ENCODE measurements at places on chromosomes 12 and 14.
A peak's percentile ranks its signal among the peaks of the same experiment; 100 is the strongest.

DNA sequence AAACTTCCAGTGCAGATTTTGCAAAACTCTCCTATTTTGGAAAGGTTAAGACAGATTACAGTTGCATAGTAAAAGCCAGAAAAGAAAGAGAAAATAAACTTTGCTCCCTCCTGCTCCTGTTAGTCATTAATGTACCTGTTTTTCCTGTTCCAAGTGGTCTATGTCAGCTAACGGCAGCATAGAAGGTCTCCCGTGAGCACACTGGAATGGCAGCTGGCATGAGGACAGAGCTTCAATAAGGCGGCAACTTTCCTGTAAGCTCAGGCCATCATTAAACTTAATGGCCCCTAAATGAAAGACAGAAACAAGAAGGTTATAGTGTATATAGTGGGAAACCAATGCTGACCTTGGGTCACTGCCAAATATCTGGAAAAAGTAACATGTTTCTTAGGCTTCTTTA, 16.0 kb downstream of the EIF2B2 start:
- no peak for DNase-seq

DNA sequence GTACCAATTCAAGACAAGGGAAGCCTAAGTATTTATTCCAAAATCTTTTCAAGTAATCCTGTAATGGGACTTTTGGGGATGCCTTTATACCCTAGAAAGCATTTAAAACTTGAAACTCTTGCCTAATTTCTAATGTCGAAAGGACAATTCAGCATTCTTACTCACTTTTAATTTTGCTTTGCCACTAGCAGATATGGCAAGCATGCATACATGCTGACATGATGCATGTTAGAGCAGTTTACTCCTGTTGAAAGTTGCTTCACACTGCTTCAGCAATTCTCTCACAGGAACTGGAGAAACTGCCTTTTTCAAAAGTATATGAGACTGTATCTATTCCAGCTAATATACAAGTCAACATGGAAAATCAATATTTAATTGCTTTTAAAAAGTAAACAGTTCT, 79.9 kb downstream of the TAOK3 start:
- no peak for DNase-seq

DNA sequence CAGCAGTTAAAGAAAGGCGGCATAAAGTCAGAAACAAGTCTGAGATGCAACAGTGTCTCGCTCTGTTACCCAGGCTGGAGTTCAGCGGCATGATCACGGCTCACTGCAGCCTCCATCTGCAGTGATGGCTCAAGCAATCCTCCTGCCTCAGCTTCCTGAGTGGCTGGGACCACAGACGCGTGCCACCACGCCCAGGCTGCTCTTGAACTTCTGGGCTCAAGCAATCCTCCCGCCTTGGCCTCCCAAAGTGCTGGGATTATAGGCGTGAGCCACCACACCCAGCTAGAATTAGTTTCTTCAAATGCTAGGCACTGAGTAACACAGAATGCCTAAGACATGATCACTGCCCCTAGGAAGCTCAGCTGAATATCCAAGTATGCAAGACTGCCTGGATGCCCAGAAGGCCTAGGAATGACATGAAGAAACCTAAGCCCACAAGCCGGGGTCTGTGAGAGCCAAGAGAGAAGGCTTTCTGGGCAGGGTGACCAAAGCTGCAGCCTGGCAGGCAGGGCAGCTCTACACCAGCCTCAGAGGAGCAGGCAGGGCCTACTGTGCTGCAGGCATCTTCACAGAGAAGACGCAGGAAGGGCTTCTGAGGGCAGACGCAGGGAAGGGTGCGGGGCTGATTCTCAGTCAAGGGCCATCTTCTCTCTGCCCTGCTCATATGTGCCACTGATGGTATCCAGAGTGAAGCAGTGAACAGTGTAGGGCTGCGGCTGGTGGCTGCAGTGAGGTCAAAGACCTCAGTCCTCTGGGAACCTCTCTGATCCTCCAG, 4.3 kb upstream of the PPP2R5C start:
- no peak for DNase-seq

- no peak for DNase-seq
These were observed 10.4 kb downstream of the B4GALNT3 start for GRCh38 chr12:470133-470532.

- DNase-seq: no peak
These were observed 156.0 kb downstream of the ADCK1 start for GRCh38 chr14:77955816-77956484.

DNA sequence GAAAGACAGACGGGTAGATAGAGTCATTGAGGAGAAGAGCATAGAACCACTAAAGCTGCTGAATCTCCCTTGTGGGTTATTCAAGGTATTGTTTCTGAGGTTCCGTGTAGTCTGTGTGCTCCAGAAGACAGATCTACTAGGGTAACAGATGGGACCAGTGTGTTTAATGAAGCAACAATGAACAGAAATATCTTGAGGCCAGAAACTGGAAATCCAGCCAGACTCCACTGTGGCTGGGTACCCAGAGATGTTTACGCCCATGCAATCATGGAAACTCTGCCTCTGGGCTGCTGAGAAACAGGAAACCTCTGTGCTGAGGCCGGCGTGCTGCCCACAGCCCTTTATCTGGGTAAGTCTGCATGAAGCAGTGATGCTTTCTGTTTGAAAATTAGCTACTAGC, 8.3 kb downstream of the PROX2 start:
- peak; percentile 72 for DNase-seq

GRCh38 chr12:68480526-68480925, 130.2 kb upstream of the RAP1B start:
- DNase-seq: no peak

DNA sequence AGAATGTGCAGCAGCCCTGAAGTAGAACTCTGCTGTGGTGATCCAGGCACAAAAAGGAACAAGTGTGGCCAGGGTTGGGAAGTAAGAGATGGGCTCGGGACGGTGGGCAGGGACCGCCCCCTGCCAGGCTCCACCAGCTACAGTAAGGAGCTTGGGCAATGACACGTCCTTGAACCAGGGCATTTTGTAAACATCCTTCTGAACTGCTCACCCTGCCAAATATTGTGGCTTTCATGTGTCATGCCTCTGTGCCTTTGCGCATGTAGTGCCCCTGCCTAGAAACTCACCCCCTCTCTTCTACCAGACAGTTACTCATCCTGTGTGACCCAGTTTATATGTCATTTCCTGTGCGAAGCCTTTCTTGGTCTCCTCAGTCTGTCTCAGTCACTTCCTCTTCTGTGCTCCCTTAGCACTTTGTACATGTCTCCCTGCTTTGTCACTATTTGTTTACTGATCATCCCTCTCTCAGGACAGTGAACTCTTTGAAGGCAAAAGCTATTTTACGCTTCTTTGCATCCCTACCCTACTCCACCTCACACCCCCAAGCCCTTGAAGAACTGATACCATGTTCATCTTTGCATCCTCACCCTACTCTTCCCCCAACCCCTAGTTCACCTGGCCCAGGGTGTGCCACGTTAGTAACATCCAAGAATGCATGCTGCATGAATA, 108.9 kb upstream of the PLEKHG7 start:
- DNase-seq: peak; percentile 79

DNA sequence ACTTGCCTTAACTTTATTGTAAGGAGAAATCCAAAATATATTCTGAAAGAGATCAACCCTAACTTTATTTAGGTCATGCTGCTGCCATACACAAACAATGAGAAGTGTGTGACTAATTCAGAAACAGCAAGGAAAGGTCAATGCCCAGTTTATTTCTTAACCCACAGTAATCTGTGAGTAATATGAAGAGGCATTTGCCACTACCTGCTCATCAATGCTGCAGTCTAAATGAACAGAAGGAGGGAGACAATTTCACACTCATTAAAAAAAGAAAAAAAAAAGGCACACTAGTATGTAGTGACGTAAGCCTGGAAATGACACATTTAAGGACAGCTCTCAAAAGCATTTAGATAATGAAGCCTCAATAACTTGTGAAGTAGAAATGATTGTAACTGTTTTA, 90.5 kb upstream of the FOXN3 start:
- no peak for DNase-seq

DNA sequence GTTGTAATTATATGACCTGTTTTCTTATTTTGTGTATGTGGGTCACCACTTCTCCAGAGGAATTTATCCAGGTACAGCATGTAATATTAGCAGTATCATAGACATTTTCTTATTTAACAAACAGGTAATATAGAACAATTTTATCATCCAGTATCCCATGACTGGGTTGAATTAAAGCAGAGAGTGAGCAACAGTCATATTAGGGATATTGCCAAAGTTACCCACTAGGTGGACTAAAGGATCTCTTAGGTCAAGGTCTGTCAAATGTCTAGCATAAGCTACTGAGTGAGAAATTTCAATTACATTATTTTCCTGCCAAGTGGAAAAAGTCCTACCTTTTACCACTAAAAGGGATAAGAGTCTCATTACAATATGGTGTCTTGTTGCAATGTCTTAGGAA, 62.1 kb upstream of the TRIM9 start:
- DNase-seq: no peak

DNA sequence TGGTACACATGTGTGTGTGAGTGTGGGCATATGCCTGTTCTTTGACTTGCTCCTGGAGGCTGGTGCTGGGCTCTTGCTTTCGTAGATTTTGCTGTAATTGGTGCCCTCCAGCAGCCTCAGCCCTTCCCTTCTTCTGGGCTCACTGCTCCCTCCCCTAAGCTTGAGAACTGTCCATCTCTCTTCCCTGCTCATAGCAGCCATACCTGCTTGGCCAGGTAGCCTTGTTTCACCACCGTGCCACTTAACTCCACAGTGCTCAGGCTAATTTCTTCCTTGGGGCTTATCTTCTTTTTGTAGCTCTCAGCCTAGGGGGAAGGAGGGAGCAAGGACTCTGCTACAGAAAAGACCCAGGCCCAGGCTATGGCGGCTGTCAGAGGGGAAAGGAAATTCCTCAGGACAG, 19.8 kb downstream of the PLEK2 start:
- no peak for DNase-seq

- no peak for DNase-seq
These were observed 4.7 kb upstream of the TMEM229B start for GRCh38 chr14:67493092-67493717.

- DNase-seq: peak; percentile 28
These were observed 1.4 kb downstream of the ETNK1 start for GRCh38 chr12:22626406-22626805.

GRCh38 chr12:130203151-130203550, 40.9 kb downstream of the FZD10 start:
- DNase-seq: no peak

DNA sequence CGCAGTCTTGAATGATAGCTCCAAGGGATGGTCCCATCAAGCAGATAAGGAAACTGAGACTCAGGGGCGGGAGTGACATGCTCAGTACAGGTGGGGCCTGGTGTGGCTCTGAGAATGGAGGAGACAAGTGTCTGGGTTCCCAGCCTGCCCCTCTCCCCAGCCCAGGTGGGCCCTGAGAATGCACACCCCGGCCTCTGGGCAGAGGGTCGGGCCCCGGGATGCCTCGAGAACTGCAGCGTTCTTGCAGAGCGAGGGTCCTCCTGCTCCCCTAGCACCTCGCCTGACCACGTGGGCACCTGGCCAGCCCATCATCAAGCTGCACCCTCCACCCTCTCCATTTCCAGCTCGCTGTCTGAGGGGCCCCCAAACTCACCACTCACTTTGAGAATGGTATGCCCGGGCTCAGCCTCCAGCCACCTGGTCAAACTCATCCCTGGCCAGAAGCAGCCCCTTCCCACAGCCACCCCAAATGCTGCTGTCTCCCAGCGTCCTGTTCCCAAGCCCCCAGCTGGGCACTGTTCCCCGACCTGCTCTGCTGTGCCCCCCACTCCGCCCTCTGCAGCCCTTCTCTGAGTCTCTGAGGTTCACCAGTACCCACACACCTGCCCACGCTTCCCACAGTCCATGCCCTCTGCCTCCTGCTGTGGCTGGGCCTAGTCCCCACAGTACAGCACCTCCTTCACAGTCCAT, 44.3 kb downstream of the CYP46A1 start:
- DNase-seq: no peak

GRCh38 chr12:25241167-25242020, 9.3 kb downstream of the KRAS start:
- DNase-seq: peak; percentile 27

GRCh38 chr14:50839691-50840090, 8.7 kb upstream of the NIN start:
- DNase-seq: no peak

DNA sequence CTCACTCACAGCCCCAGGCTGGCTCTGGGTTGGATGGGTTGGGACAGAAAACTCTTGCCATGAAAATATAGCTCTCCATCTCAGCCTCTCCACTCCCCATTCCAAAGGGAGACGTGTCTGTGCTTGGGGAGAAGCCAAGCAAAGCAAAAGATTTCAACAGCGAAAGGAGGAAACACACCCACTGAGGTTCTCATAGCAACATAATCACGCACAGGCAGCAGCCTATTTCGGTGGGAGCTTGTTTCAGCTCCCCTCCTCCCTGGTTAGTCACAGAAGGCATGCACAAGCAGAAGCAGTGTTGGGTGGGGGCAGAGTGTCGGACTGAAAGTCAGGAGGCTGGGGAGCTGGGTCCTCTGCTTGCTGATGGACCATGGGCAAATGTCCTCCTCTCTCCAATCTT, 1.9 kb upstream of the PRMT8 start:
- no peak for DNase-seq

GRCh38 chr12:98352835-98353234, 162.6 kb upstream of the TMPO start:
- DNase-seq: no peak

DNA sequence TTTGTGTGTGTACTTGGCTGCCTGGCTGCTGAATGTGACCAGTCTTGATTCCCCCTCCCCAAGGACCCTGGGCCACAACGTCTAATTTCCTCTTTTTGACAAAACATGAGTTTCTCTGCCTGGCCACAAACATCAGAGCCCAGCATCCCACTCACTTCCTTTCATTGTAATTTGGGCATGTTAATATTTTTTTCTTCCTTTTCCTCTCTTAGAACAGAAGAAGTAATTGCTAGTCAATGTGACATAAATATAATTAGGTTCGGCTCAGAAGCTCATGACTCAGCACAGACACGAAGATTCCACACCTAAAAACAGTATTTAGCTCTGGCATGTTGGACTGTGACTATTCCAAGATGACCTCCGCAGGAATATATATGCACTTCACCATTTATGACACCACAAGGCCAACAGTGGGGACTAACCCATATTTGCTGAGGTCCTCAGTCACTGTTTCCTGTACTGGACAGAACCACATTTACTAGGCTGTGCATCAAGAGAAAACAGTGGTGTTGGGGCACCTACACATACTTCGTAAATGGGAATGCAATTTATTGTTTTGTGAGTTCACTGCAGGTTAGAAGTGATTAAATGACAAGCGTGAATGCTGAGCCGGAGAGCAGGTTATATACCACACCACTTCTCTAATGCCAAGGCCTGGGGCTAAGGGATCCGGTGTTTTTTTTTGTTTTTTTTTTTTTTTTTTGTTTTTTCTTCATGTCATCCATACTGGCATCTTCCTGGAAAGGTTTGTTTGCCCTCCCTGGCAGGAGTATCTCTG, 4.2 kb downstream of the GSG1 start:
- no peak for DNase-seq

- no peak for DNase-seq
These were observed 1.5 kb downstream of the HOXC6 start for GRCh38 chr12:54029529-54030441.

GRCh38 chr14:73386342-73386741, 72.0 kb downstream of the NUMB start:
- no peak for DNase-seq

DNA sequence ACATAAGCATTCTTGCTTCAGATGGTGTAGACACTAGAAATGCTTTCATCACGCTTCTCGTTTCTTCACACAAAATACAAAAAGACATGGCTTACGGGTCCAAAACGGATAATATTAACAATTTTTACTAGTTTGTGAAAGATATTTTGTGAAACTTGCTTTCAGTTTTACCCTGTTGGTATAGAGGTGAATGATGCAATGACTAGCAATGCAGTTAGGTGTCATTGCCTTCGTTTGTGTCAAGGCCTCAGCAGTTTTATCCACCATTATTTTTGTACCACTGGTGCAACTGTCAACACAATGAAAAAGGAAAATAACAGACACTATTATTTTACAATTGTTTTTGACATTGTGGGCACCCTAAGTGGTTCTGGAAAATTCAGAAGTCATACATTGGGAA, 323.0 kb downstream of the FLRT2 start:
- no peak for DNase-seq
